ENCODE measurements at places on chromosomes 11 and 22.

GRCh38 chr22:46614025-46614931 is 5.9 kb upstream of the GRAMD4 start:
- DNase-seq = no peak

DNA sequence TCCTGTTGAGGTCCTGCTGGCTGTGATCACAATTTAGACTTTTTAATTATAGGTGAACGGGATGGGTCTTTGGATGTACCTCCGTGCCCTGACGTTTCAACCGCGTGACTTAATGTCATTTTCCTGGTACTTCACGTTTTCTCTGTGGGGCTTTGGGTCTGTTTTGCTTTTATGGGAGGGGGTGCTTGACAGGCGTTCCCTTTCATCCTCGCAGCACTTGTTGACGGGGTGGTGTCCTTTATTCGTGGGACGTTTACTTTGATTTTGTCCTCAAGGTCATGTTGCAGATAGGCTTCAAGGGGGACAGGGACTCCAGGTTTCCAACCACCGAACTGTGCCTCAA is 994 bp downstream of the PPP6R3 start:
- DNase-seq = no peak

DNA sequence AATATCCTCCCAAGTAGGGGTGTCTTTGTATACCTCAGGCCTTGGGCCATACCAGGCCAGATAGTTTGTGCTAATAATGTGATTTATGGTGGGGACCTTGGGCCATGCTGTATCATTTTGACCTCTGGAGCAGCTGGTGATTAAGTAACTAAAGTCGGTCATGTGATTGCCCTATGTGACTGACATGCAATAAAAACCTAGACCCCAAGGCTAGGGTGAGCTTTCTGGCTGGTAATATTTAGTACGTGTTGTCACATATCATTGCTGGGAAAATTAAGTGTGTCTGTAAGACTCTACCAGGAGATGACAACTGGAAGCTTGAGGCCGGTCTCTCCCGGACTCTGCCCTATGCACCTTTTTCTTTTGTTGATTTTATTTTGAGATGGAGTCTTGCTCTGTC is 12.6 kb upstream of the TFIP11 start:
- no peak for DNase-seq

DNA sequence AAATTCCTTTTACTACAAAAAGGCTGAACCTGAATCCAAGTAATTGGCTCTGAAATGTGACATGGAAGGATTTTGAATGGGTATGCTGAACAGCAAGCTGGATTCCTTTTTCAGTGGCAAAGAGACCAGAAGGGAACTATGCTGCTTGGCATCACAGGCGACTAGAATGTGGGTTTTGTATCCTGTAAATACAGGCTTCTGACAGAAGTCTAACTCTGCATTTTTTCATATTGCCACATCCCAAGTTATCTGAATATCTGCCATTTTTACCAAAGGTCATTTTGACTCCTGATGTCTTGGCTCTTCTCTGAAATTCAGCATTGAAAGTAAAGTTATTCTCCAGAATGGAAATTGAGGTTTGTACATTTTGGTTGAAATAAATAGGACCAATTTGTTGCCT is 145.7 kb downstream of the ARHGAP42 start:
- no peak for DNase-seq

GRCh38 chr11:73358071-73358470 is 18.1 kb upstream of the RELT start:
- no peak for DNase-seq

DNA sequence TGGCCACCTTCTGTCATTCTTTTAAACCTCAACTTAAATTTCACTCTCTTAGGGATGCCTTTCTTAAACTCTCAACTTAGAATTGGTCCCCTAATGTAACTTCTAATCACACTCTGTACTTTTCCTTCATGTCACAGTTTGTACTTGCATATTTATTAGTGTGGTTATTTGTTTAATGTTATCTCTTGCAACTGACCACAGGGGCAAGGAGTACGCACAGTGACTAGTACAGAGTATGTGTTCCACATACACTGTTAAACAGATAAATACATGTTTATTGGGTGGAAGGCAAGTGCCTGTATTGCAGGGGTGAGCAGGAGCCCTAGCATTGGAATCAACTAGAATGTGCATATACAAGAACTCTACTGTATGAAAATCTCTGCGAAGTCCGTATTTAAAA is 554.0 kb downstream of the INSC start:
- DNase-seq = no peak

DNA sequence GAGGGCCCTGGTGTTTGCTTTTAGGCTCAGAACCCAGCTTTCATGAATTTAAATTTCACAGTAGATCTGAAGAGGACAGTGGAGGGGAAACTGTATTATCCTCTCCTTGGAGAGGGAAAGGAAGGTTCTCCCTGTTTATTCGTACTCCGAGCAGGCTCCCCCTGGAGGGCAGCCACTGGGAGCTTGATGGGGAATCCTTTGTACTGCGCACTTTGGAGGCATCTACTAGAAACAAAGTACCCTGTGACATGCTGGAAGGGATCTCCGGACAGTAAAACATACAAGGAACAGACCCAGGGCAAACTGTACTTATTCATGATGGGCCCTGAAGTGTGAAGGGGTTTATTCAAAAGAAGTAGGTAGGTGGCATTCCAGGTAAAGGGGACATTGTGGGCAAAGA is 27.2 kb downstream of the NAV2 start:
- peak; percentile 43 for DNase-seq

GRCh38 chr22:20080776-20081654 is 974 bp downstream of the DGCR8 start:
- peak; percentile 9 for DNase-seq

- DNase-seq = no peak
Measured at GRCh38 chr11:81253244-81253643, 1480.4 kb downstream of the FAM181B start.

DNA sequence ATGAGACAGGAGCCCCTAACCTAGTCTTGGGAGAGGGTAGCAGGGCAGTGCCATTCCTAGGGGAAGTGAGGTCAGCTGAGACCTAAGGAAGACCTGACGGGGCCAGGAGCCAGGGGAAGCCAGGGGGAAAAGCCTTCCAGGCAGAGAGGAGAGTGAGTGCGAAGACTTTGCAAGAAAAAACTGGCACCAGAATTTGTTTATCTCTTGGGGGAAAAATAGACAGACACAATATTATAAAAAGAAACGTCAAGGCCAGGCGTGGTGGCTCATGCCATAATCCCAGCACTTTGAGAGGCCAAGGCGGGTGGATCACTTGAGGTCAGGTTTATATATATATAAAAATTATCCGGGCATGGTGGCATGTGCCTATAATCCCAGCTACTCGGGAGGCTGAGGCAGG is 26.9 kb upstream of the TESMIN start:
- DNase-seq = no peak

DNA sequence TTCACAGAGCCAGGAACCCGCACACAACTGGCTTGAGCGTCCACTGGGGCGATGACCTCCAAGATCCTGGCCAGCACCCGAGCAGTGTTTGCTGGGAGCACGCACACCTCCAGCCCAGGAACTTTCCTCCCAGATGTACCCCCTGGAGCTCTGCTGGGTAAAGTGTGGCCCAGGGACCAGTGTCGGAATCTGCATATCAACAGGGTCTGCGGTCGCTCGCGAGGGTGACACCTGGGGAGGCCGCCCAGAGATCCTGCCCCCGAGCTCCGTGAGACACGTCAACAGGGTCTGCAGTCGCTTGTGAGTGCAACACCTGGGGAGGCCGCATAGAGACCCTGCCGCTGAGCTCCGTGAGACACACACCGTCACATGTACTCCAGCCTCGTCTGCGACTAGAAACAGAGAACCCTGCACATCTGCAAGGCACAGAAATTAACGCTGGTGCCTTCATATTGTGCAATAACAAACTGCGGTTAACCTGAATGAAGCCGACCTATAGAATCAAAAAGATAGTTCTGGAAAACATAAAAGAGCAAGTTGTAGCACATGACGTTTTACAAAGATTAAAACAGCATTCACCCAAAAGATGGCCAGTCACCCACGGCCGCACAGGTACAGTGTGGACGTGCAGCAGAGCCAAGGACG is 172.4 kb downstream of the BRD1 start:
- DNase-seq = no peak

DNA sequence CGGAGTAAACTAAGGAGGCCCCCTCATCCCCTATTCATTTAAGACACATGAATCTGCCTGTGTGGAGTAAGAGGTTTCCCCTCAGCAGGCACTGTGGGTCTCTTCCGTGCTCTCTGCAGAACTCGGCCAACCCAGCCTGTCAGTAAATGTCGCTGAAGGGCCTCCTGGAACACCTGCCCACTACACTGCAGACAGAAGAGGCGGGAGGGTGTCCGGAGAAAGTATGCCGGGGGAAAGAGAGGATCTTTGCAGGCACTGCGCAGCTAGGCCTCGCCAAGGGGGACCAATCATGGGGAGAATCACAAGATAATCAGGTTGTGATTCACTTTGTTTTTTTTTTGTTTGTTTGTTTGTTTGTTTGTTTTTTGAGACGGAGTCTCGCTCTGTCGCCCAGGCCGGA is 110.8 kb downstream of the MORC2 start:
- DNase-seq = no peak

DNA sequence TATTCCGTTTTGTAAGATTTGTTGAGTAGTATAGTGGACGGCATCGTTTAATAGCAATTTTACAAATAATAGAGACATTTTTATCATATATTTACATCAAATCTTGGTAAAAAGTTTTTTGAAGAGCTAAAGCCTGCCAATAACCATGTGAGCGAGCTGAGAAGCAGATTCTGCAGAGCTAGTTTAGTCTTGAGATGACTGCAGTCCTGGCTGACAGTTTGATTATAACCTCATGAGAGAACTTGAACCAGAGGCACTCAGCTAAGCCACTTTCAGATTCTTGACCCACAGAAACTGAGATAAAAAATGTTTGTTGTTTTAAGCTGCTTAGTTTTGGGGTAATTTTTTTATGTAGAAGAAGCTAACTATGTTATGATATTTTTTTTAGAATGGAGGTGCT is 78.9 kb downstream of the PDE3B start:
- no peak for DNase-seq

DNA sequence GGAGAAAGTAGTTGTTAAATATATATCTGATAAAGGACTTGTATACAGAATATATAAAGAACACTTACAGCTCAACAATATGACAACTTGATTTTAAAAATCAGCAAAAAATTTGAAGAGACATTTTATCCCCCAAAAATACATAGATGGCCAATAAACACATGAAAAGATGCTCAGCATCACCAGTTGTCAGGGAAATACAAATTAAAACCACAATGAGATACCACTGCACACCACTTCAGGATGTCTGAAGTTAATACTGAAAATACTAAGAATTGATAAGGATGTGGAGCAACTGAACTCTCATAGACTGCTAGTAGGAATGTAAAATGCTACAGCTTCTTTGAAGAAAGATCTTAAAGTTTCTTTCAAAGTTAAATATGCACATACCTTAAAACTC is 49.2 kb downstream of the KREMEN1 start:
- no peak for DNase-seq

GRCh38 chr22:24290459-24290858 is 19.8 kb downstream of the SPECC1L start:
- no peak for DNase-seq

- no peak for DNase-seq
Measured at GRCh38 chr22:19289475-19290161, 1.9 kb downstream of the CLTCL1 start.

Data from dermis microvascular lymphatic vessel endothelial cell (primary cell).